ENCODE measurements at places on chromosomes 11 and 22.

DNA sequence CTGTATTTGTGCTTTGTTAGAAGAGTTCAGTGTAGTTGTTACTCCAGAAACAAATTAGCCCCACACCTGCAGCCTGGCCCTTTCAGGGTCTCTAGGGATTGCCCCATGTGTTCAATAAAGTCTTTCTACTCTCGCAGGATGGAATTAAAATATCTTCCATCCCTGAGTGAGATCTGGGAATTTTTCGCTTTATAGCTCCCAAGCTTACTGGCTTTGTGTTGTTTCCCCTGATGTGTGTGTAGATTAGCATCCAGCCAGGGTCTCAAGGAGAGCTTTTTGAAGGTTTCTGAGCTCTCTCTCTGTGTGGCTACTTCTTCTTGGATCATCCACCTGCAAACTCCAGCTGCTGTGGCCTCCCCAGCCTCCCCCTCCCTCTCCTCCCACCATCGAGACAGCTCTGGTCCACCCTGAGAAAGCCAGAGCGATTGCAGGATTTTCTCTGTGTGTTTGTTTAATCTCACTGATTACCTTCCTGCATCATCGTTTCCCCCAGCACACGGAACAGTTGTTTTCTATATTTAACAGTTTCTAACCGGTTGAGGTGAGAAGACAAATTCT is 553.5 kb downstream of the TBC1D22A start:
- no peak for DNase-seq

DNA sequence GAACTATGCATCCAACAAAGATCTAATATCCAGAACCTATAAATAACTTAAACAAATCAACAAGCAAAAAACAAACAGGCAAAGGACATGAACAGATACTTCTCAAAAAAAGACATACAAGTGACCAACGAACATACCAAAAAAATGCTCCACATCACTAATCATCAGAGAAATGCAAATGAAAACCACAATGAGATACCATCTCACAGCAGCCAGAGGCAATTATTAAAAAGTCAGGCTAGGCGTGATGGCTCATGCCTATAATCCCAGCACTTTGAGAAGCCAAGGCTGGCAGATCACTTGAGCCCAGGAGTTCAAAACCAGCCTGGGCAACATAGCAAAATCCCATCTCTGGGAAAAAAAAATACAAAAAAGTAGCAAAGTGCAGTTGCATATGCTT is 10.7 kb downstream of the SAA4 start:
- no peak for DNase-seq

DNA sequence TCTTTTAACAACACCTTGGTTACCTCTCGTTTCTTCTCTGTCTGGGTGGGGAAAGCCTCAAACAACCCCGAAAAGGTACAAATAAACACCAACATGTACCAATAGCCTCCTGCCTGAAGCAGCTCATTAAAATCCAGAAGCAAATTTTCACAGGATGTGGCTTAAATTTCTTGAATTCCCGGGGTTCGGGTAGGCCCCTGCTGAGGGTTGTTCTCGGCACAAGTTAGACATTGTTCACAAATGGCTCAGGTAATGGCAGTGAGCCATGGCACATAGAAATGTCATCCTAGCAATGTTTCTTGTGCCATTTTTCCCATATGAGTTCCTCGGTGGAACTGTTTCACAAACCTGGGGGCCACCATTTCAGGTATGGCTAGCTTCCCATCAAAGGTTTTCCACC is 19.7 kb upstream of the GLYATL1 start:
- DNase-seq = no peak

GRCh38 chr11:117314840-117315239 is 1.2 kb downstream of the BACE1 start:
- no peak for DNase-seq

DNA sequence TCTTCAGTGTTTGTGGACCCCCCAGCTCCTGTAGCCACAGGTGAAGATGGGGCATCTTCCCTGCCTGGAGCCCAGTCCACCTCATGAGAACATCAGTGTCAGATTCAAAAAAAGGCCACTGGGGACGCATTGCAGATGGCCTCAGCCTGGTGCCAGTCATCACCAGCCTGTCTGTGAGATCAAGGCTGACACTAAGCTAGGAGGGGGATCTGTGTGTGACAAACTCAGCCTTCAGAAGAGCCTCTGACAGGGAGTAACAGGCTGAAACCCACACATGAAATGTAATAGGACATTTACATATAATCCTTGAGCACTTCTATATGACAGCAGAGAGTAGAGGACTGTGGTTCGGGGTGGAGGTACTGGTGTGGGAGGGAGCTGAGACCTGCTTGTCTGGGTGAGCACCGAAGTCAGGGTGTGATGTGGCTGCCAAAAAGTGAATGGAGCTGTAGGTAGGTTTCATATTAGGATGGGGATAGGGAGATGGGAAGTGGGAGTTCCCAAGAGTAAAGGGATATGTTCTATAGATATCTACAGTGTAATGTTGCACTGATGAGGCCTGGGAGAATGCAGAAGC is 20.5 kb upstream of the CCDC134 start:
- DNase-seq = peak; percentile 3

GRCh38 chr22:38257181-38257580 is 15.6 kb downstream of the TMEM184B start:
- no peak for DNase-seq

GRCh38 chr22:50304528-50305392 is 2.7 kb downstream of the PLXNB2 start:
- DNase-seq = no peak

All from stimulated activated CD4-positive, alpha-beta T cell treated with anti-CD3 and anti-CD28 coated beads, TNF-alpha, amount 100 ng/mL, for 1 hour (primary cell).